ENCODE measurements at places on chromosomes 6 and 20. TPM values are rescaled to one million over a fixed set of nuclear protein-coding genes. Genes with fewer than 3 reads are reported as not detected.

The PPP1R3G gene
- total RNA-seq: 14.2 TPM

The CTCFL gene
- total RNA-seq: not detected

The TMC2 gene
- not detected for total RNA-seq

The TUBB2B gene
- total RNA-seq: 3.2 TPM

The GSTA2 gene
- total RNA-seq: not detected

The KCNG1 gene
- total RNA-seq: 1.7 TPM

The ID4 gene
- 74.5 TPM for total RNA-seq

The DLK2 gene
- 0.47 TPM for total RNA-seq

The CNBD2 gene
- total RNA-seq: 3.4 TPM

The HLA-DPB1 gene
- total RNA-seq: 71.0 TPM

The DSP gene
- total RNA-seq: 250 TPM

The HCK gene
- 7.4 TPM for total RNA-seq

The SUMO4 gene
- total RNA-seq: 0.51 TPM

All from right cardiac atrium (tissue), 5 donors.